ENCODE measurements at places on chromosomes 1 and 21. TPM values are rescaled to one million over a fixed set of nuclear protein-coding genes. Genes with fewer than 3 reads are reported as not detected.

TFAP2E gene
- total RNA-seq: 7.0 TPM

- H3K4me1 ChIP-seq: peaks cover 24% of the 10 kb centered on the region
- no peaks in the 10 kb centered on the region for H3K36me3 ChIP-seq
- DNase-seq: no peak
These were observed 3.3 kb upstream of the MX2 start for GRCh38 chr21:41358193-41359166.

- no peaks in the 10 kb centered on the region for H3K27me3 ChIP-seq
- peaks cover 8% of the 10 kb centered on the region for H3K4me1 ChIP-seq
- H3K27ac ChIP-seq: no peak overlapping the region
- H3K4me3 ChIP-seq: no peak overlapping the region
These were observed 86.8 kb downstream of the HSF2BP start for GRCh38 chr21:43572446-43572845.

GRCh38 chr1:240344918-240345317, 253.2 kb downstream of the FMN2 start:
- no peaks in the 10 kb centered on the region for H3K4me1 ChIP-seq
- H3K27ac ChIP-seq: no peak overlapping the region
- no peak for DNase-seq
- H3K4me3 ChIP-seq: no peak overlapping the region
- H3K27me3 ChIP-seq: no peaks in the 10 kb centered on the region
- H3K36me3 ChIP-seq: no peaks in the 10 kb centered on the region

DNA sequence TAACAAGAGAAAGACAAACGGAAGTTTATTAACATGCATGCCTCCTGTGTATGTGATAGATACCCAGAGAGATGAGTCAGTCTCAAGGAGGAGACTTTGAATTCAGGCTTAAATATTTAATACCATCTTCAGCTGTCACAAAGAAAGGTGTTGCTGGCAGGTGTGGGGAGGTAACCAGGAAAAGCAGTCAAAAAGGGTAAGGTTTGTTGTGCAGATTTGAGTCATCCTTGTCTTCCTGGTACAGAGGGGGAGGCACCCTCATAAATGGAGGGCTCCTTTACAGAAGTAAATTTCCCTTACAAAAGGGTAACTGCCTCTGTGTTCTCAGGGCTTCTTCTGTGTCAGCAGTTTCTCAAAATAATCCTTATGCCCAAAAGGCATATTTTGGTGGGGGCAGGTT, 75.2 kb upstream of the B3GALT5 start:
- DNase-seq: no peak
- H3K4me3 ChIP-seq: no peak overlapping the region
- H3K36me3 ChIP-seq: no peaks in the 10 kb centered on the region
- H3K4me1 ChIP-seq: no peaks in the 10 kb centered on the region
- no peak overlapping the region for H3K27ac ChIP-seq

GRCh38 chr1:235014756-235015155, 113.9 kb downstream of the TOMM20 start:
- no peaks in the 10 kb centered on the region for H3K36me3 ChIP-seq
- H3K4me3 ChIP-seq: no peak overlapping the region

GRCh38 chr1:50766688-50767087, 193.4 kb downstream of the FAF1 start:
- H3K27me3 ChIP-seq: no peaks in the 10 kb centered on the region
- DNase-seq: no peak
- no peaks in the 10 kb centered on the region for H3K36me3 ChIP-seq
- no peak overlapping the region for H3K4me3 ChIP-seq
- H3K27ac ChIP-seq: no peak overlapping the region

DNA sequence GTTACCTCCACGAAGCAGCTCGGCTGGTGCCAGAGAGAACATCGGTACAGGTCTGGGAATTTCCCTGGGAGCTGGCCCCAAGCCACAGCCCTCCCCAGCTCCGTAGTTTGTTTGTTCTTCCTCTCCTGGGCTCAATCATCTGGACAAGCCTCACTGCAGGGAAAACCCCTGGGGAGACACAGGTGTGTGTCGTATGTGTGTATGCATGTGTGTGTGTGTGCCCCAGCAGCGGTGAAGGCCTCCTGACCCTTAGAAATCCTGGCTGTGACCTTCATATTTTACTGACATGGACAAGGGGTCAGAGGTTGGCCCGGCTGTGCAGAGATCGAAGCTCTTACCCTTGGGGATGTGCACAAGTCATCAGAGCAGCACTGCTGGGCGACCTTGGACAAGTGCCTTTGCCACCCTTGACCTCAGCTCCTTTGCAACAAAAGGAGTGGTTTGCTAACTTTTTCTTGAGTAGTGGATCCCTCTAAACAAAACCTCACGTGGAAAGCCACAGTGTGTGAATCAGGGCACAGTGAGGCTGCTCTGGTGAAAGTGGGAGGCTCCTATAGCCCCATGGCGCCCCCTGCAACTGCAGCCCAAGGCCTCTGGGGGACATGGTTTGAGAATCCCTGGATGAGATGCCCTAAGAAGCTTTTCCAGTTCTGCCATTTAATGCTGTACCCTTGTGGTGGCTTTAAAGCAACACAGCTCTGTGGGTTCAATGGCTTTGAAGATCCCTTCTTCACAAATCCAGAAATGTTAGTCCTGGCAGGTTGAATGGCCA, 12.3 kb upstream of the IL22RA1 start:
- H3K4me3 ChIP-seq: no peak overlapping the region
- peaks cover 6% of the 10 kb centered on the region for H3K4me1 ChIP-seq
- DNase-seq: peak; percentile 55
- no peak overlapping the region for H3K27ac ChIP-seq
- H3K36me3 ChIP-seq: peaks cover 22% of the 10 kb centered on the region

DNA sequence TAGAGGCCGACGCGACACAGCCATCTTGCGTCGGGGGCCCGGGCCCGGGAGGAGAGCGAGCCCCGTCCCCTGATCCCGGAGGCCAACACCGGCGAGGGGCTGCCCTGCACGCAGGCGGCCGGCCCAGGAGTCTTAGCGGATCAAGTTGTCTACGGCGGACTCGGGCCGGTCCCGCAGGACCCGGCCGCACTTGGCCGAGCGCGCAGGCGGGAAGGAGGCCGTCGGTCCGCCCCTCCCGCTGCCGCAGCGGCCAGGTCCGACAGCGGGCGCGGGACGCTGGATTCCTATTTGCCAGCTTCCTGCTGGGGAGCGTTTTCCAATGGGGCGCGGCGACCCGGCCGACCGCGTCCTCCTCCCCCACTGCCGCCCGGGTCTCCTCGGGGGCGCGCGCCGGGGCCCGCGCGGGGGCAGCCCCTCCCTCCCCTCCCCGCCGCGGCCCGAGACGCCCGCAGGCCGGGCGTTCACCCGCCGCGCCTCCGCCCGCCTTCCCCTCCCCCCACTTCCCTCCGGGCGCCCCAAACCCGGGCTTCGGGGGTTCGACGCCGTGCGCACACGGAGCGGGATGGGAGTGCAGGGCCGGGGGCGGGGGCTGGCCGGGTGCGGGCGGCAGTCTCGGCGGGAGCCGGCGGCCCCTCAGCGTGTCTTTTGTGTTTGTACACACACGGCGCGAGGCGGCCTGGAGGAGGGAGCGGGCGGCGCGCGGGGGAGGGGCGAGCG, 517 bp upstream of the H3-3A start:
- peak overlapping the region; percentile 100 for H3K27ac ChIP-seq
- no peaks in the 10 kb centered on the region for H3K27me3 ChIP-seq
- H3K4me1 ChIP-seq: peaks cover 27% of the 10 kb centered on the region
- peaks cover 29% of the 10 kb centered on the region for H3K36me3 ChIP-seq
- H3K4me3 ChIP-seq: peak overlapping the region; percentile 76
